ENCODE measurements at places on chromosomes 13 and 19.

GRCh38 chr19:29927944-29928625 lies 14.0 kb upstream of the URI1 start:
- DNase-seq: no peak

DNA sequence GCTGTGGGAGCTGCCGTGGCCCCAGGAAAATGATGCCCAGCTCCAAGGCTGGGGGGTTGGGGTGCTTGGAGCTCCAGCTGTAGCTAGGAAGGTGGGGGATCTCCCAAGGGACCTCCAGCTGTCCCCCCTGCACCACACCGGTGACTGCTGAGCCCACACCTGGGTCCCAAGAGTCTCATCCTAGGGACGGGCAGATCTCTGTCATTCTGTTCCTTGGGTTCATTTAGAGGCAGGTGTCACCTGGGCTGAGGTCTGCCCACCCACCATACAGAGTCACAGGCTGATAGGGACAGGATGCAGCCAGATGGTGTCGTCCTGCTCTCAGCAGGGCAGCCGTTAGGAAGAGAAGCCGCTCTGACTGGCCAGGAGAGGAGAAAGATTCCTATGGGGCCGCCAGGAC lies 5.3 kb downstream of the F2RL3 start:
- no peak for DNase-seq

GRCh38 chr13:55245005-55245644 lies 1895.6 kb upstream of the PRR20A start:
- DNase-seq: no peak

GRCh38 chr13:60562096-60562780 lies 165.2 kb downstream of the TDRD3 start:
- no peak for DNase-seq

DNA sequence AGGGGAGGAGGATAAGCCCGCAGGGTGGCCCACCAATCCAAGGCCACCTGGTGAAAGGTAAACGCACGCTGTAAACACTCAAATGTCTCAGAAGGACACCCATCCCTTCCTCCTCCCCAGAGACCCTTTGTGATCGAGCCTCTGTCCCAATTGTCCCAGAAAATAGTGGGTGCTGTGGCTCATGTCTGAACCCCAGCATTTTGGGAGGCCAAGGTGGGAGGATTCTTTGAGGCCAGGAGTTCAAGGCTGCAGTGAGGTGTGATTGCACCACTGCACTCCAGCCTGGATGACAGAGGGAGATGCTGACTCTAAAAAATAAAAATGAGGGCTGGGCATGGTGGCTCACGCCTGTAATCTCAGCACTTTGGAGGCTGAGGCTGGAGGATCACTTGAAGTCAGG lies 3.1 kb upstream of the ABHD17A start:
- no peak for DNase-seq

- no peak for DNase-seq
Measured at GRCh38 chr13:108708921-108709320, 79.5 kb downstream of the MYO16 start.

- DNase-seq: no peak
Measured at GRCh38 chr13:102678339-102679107, 16.3 kb downstream of the METTL21C start.

DNA sequence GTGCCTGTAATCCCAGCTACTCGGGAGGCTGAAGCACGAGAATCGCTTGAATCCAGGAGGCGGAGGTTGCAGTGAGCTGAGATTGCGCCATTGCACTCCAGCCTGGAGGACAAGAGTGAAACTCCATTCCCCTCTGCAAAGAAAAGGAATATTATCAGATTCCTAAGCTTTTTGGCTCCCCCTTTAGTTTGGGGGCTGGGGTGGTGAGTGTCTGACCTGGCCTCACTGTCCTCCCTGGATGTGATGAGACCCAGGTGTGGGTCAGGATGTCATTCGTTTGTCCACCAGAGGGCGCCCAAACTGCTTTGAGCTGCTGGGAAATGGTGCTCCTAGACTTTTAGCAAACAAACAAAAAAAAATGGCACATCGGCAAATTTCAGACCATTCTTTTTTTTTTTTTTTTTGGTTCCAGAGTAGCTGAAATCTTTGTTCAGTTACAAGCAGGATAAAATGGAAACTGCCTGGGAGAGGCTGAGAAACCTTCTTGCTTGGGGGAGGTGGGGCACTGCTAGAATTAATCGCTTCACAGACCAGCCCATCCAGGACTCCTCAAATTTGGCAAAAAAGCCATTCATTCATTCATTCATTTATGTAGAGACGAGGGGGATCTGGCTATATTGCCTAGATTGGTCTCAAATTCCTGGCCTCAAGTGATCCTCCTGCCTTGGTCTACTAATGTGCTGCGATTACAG lies 29.4 kb downstream of the SPC24 start:
- peak; percentile 80 for DNase-seq

- DNase-seq: no peak
Measured at GRCh38 chr13:39941911-39942551, 286.6 kb downstream of the COG6 start.

GRCh38 chr13:45422731-45423292 lies 4.6 kb upstream of the SLC25A30 start:
- no peak for DNase-seq

DNA sequence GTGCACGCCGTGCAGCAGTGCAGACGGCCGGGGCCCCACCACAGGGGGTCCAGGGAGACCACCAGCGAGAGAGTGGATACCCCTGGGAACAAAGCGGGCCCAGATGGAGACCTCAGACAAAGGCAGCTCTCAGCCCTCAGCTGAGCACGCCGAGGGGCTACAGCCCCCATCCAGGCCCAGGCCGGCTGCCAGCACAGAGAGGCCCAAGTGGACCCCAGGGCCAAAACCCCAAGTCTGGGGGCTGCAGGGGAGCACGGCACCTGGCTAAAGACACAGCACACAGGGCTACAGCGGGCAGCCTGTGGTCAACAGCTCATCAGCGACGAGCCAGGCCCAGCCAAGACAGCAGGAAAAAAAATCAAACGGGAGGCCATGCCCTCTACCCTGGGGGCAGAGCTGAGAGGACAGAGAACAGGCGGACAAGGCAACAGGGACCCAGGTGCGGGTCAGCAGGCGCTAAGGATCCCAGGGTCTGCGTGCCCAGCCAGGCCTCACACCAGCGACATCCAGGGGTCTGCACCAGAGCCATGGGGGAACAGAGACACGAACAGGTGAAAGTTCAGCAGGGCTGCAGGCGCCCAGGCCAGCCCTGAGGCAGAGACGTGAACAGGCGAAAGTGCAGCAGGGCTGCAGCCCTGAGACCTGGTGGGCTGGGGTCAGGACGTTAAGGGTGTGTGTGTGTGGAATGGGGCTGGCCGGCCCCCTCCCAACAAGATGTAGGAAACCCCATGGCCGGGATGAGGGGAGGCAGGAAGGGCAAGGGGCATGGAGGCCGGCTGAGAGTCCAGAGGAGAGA lies 34.3 kb downstream of the RASA3 start:
- no peak for DNase-seq

DNA sequence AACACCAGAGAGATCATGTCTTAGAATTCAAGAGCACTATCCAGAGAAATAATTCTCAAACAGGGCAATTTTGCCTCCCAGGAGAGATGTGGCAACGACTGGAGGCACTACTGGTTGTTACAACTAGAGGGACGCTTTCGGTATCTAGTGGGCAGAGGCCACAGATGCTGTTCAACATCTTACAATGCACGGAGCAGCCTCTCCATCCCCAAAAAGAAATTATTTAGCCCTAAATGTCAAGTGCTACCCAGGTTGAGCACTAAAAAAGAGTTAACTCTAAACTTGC lies 78.6 kb downstream of the ABCC4 start:
- DNase-seq: no peak

- no peak for DNase-seq
Measured at GRCh38 chr13:42875475-42876269, 94.3 kb downstream of the FAM216B start.

GRCh38 chr19:7862413-7862951 lies 11.7 kb downstream of the PRR36 start:
- peak; percentile 73 for DNase-seq

DNA sequence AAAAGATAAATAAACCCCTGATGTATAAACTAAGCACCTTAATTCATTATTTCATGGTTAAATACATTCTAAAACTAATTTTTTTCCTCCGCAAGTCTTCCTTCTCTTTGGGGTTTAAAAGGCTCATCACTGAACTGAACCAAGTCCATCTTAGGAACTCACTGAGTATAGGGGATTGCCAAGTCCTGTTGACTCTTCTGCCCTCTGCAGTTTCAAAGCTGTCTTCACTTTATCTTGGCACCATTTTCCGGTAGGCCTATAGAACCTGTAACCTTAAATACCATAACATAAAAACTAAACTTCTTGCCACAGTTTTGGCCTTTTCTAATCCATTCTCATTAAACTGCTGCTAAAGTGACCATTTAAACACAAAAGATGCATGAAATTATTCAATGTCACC lies 66.5 kb upstream of the USPL1 start:
- DNase-seq: no peak

DNA sequence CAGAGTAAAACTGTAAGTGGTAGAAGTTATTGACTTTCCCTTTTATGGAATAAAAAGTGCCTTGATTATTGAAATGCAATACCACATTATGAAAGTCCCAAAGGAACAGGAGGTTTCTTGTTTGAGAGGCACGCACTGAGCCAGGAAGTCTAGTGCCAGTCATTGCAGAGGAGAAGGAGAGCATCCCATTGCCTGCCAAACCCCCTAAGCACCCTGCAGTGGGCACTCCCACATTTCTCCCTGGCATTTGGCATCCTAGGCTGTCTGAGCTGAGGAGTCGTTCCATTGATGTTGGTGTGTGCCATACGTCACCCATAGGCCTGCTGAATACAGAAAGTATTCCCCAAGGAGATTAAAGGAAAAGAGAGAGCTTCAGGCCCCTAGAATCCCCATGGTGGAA lies 85.7 kb upstream of the MBNL2 start:
- DNase-seq: no peak

DNA sequence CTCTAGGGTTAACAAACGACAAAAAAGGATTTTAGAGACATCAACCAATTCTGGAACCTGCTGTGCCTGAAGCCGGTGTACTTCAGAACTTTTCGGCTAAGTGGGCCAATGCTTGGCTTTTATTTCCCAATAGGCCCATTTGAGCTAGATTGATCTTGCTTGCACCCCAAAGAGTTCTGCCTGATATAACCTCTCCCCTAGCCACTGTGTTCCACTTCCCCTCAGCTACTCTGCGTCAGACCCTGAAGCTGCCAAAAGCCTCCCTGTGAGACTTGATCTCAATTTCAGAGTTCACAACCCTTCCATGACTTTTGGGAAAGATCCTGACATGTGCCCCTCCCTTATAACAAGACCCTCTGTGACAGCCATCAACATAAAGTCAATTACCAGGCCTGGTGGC lies 5.6 kb upstream of the SIGLEC14 start:
- DNase-seq: no peak

GRCh38 chr19:51365211-51365964 lies 800 bp downstream of the ETFB start:
- no peak for DNase-seq

DNA sequence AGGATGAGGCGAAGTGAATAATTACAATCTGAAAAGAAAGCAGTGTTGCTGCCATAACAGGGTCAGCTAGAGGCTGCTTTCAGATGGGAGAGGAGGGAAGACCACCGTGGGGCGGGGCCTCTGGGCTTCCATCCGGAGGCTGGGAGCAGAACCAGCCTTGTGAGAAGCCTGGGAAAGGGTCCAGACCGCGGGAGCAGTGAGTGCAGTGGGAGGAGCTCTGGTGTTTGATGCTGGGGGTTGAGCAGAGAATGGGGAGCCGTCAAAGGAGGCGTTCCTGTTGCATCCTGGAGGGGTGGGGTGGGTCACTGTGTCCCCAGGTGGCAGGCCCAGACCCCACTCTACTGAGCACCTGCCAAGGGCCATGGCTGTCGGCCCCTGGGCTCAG lies 18.1 kb downstream of the NKPD1 start:
- DNase-seq: no peak

GRCh38 chr19:31444931-31445330 lies 95.7 kb upstream of the TSHZ3 start:
- no peak for DNase-seq

- DNase-seq: no peak
Measured at GRCh38 chr13:65339241-65339640, 1890.9 kb downstream of the PCDH9 start.

- no peak for DNase-seq
Measured at GRCh38 chr13:90362707-90363106, 984.8 kb upstream of the MIR17HG start.

- no peak for DNase-seq
Measured at GRCh38 chr19:55261671-55262126, 2.9 kb upstream of the PPP6R1 start.

DNA sequence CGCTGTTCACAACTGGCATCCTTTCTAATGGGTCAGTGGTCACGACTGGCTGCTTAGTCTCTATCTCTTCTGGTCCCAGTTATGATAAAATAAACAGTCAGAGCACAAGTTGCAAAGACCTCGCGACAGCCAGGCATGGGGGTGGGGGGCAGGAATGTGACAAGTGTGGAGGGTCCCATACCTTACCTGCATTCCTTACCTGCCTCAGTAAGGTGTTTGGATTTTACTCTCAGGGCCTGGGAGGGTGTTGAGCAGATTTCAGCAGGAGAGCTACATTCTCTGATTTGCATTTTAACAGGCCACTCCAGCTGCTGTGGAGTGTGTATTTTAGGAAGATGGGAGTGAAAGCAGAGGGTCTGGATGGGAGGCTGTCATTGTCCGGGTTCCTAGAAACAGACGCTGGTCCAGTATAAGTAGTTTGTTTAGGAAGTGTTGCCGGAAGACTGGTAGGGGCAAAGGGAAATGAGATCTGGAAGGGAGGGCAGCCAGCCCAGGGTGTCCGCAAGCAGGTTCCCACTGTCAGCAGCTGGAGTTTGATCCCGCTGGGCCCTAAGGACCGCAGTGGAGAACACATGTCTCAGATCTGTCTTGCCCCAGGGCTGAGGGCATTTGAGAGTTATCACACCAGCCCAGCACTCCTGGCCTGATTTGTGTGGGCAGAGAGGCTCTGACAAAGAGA lies 920.0 kb downstream of the UQCRFS1 start:
- no peak for DNase-seq

GRCh38 chr13:88461272-88462009 lies 790.3 kb downstream of the SLITRK5 start:
- no peak for DNase-seq

DNA sequence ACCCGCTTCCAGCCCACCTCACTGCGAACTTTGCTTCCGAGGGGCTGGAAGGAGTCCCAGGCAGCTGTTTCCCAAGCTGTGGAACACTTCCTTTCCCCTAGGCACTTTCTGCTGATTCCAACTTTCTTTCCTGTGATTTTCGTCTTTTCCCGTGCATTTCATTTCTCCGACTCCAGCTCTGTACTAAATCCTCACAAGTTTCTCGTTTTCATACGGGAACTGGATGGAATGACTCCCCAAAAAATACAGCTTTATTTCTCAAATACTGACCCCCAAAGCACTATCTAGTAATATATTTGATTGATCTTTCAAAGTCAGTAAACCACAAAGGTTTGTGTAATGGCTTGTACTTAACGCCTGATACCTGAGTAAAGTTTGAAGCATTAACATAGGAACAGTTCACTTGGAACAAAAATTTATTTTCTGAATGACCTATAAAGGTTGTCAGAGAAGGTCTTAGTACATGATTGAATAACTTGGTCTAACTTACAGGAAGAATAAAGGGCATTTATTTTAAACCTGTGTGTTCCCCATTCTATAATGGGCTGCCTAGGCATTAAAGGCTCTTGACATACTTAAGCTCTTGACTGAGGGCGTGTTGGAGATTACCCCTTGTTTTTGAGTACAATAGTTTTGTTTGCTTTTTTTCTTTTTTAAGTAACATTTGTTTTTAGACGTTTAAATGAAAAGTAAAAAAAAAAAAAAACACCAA lies 1.3 kb upstream of the PCDH9 start:
- DNase-seq: no peak

Measured in T-helper 9 cell (primary cell).